ENCODE measurements at places on chromosomes 4 and X.

GRCh38 chrX:17170973-17171372 lies 204.0 kb upstream of the NHS start:
- DNase-seq, result no peak

DNA sequence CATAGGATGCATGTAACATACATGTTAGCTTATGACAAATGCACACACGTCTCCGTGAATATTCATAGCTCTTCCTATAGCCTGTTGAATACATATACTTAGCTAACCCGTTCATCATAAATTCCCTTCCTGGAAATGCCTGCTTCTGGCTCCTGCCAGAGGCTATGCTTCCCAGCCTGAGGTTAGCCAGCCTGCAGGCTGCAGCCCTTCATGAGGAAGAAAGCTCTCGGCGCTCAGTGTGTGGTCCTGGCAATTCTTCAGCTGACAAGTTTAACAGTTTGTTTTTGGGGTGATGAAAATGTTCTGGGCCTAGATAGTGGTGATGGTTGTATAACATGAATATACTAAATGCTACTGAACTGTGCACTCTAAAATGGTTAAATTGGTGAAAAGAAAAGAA lies 48.8 kb upstream of the MAN2B2 start:
- DNase-seq, result no peak

- DNase-seq, result no peak
Measured at GRCh38 chrX:115362334-115363095, 73.0 kb downstream of the LUZP4 start.

- DNase-seq, result no peak
Measured at GRCh38 chrX:132059973-132060540, 37.0 kb downstream of the STK26 start.

DNA sequence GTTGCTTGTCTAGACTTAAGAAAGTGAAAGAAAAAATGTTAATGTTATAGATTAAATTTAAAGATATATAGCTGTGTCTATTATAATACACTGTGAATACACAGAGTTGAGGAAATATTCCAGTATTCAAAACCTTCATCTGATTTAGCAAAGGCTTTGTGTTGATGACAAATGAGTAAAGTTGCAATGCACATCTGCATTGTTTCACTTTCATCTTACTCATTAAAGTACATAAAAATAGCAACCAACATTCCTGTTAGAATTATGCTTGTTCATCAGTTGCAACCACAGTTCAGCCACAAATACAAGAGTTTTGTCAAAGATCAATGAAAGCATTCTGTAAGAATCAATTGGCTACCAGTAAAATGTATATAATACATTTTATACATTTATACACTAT lies 346.4 kb upstream of the SLC7A11 start:
- DNase-seq, result no peak

Data from activated gamma-delta T cell treated with anti-CD3 and anti-CD28 coated beads, Interleukin-2, amount 50 U/mL, for 16 hours (primary cell).